ENCODE measurements at places on chromosomes 4 and X.

- no peak for DNase-seq
Observed at GRCh38 chr4:98501383-98501782, 157.0 kb downstream of the TSPAN5 start.

GRCh38 chrX:11944501-11944900, 186.5 kb downstream of the MSL3 start:
- peak; percentile 27 for DNase-seq

DNA sequence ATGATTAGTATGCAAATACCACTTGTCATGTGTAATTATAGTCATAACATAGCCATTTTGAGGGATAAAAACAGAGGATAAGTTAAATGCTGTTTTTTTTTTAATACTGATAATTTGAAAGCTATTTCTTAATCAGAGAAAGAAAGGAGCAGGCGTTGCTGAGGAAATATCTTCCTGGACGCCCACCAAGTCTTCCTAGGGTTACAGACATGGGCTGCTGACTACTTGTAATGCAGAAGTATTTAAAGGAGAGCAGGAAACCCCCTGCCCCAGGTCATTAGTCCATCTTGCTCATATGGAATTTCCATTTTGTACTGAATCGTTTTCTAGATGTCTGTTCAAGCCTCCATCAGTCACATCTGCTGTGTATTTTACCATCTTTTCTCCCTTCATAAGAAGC, 176.2 kb downstream of the ADGRL3 start:
- DNase-seq, result no peak

- DNase-seq, result no peak
Observed at GRCh38 chrX:49206543-49206942, 6.5 kb upstream of the SYP start.

GRCh38 chr4:958314-958665, 15.1 kb downstream of the DGKQ start:
- DNase-seq, result no peak

GRCh38 chr4:26985873-26986272, 125.2 kb downstream of the STIM2 start:
- peak; percentile 60 for DNase-seq

All from hematopoietic multipotent progenitor cell treated with erythropoietin and hydrocortisone succinate and interleukin-3 and kit ligand, for 6 days (in vitro differentiated cells).